ENCODE measurements at places on chromosomes 2 and 18.
A peak's percentile ranks its signal among the peaks of the same experiment; 100 is the strongest.

DNA sequence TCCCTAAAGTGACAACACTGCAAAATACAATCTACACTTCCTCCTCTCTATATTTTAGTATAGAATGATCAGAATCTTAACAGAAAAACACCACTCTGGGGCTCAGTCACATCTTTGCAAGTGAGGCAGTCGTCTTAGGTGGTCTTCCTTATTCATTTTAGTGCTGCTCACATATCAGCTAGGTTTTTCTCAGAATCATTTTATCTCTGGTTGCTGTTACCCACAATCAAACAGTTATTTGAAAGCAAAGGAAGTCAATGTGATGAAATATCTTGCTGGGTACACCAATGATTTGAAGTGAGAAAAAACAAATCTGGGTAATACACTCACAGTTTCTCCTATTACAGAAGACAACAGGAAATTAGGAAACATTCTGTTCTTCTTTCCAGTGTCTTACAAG is 275.2 kb downstream of the DSEL start:
- no peak for DNase-seq

- no peak for DNase-seq
These were observed 90.7 kb downstream of the PDCL3 start for GRCh38 chr2:100653449-100654035.

DNA sequence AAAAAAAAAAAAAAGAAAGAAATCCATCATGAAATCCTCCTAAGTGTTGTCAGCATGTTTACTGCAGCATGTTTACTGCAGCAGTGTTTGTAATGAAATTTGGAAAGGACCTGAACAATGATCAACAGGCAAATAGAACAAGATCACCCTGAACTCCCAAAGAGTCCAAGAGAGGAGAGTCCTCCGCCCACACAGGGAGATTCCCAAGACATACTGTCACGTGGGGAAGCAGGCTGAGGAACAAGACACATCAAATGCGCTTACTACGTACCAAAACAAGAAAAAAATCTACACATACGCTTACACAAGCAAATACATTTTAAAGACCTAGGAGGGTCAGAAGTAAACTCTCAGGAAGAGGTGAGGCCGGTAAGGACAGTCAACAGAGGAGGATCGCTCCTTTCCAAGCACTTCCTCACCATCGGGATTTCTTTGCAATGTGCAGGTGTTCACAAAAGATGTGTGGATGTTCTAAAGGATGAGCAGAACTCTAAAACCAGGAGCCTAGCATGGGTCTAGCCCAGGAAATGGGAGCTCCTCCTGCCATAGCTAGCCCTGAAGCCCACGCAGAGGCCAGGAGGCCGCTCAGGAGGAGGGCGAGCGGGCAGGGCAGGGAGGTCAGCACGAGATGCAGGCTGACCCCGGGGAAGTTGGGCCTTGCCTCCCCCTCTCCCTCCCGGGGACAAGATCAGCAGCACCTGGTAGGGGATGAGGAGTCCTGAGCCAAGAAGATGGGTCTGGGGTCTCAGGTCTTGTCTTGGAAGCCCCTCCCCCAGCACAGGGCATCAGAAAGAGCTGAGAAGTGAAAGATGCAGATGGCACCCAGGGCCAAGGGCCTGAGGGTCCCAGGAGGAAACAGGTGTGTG is 66.4 kb downstream of the ZNF516 start:
- DNase-seq, result peak; percentile 22

DNA sequence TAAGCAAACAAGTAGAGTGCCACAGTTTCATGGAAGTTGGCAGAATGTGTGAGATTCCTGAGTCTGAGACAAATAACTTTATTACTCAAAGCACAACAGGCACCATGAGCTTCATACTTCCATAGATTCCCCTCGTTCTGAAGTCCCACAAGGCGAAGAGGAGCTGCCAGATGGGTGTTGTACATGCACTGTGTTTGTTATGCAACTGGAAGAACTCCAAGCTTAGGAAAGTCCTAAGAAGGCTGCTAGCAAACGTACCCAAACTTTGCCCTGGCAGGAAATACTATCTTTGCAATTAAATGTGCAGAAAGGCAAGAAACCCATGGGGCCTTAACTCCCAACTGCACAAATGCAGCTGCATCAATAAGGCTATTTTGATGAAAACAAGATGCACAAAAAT is 1.6 kb upstream of the GCA start:
- DNase-seq, result no peak

GRCh38 chr2:88265352-88266303 is 95.5 kb downstream of the THNSL2 start:
- DNase-seq, result peak; percentile 25

DNA sequence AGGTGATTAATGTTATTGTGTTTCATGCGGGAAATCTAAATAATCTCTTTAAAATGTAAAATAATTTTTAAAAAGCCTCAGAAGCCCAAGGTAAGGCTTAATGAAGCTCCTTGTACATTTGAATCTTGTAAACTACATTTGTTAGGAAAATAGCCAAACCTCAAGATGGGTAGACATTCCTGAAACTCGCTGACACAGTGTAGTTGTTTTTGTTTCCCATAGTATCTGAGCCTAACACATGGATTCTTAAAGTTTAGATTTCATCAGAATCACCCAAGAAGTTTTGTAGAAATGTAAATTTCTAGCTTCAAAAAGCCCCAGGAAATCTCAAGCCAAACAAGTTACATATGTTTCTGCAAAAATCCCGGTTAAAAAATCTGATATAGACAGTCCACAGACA is 1221.1 kb upstream of the ACVR2A start:
- peak; percentile 16 for DNase-seq

- DNase-seq, result peak; percentile 93
These were observed 1250.1 kb upstream of the GYPC start for GRCh38 chr2:125405816-125406215.

All from brain microvascular endothelial cell (primary cell).